ENCODE measurements at places on chromosomes 2 and 18.

GRCh38 chr2:59395119-59395518, 1154.0 kb upstream of the FANCL start:
- DNase-seq = no peak

DNA sequence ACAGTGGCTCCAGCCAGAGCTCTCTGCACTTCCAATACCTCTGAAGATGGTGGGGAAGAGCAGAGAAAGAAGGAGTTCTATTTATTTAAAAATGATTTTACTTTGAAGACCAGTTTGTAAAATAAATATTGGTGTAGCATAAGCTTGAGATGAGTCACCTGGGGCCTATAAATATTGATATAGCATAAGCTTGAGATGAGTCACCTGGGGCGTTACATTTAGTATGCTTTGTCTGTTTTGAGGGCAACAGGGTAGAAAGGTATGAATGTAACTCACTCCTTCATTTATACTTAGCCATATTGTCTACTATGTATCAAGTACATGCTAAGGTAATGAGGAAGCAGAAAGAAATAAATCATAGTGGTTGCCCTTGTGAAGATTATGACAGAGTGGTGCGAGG, 7.7 kb upstream of the SULT1C4 start:
- DNase-seq = no peak

DNA sequence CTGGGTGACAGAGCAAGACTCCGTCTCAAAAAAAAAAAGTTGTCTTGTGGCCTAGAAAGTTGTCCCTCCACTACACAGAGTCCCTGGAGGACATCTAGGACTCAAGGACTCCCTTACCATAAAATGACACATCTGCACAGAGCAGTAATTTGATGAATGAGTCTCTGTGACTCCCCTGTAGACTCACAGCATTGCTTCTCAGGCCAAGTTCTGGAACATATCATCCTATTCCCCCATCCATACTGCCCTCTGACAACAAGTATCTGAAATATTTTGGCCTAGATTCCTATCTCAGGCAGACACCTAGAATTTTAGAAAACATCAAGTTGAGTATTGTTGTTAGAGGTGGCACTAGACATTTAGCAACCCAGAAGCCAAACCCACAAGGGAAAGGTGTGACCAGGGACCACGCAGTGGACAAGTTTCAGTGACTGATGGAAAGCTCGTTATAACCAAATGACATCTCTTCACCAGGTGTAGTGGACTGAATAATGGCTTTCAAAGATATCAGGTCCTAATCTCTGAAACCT, 97.9 kb upstream of the ATP8B1 start:
- no peak for DNase-seq

DNA sequence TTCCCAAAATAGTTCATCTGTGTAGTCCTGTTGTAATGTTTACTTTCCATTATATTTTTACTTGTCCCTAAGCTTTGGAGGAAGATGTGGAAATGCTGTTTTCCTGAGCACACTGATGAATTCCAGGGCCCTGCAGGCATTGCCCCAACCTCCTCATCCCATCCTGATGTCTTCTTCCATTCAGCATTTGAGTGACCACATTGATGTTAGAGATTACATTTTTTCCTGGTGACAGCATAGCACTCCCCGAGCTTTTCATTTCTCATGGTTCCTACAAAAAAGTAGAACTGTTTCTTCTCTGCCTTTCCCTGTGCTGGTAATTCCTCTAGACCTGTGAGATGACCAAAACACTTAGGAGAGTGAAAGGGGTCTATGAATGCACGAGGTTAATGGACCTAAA, 4.8 kb downstream of the IL36A start:
- DNase-seq = no peak

DNA sequence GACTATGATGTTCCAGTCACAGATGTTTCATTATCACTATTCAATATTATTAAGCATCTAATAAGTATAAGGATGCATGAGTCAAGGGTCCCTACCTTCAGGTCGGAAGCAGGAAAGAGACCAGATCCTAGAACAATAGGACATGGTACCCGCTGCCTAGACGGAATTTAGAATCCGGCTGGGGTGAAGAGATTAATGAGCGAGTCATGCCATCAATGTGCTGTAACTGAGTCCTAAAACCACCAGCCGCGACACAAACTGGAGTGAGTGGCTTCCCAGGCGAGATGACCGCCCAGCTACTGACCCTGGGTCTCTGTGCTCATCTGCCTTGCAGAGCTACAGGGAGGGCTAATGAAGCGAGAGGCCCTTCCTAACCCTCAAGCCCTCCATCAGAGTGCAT, 73.6 kb downstream of the DNMT3A start:
- no peak for DNase-seq

- DNase-seq = no peak
Observed at GRCh38 chr2:200138391-200139124, 167.9 kb upstream of the SPATS2L start.

GRCh38 chr18:21331065-21331464, 89.0 kb downstream of the GREB1L start:
- no peak for DNase-seq

- no peak for DNase-seq
Observed at GRCh38 chr2:134737671-134738070, 18.9 kb upstream of the TMEM163 start.

GRCh38 chr2:78439122-78439521, 586.4 kb upstream of the REG3G start:
- no peak for DNase-seq

DNA sequence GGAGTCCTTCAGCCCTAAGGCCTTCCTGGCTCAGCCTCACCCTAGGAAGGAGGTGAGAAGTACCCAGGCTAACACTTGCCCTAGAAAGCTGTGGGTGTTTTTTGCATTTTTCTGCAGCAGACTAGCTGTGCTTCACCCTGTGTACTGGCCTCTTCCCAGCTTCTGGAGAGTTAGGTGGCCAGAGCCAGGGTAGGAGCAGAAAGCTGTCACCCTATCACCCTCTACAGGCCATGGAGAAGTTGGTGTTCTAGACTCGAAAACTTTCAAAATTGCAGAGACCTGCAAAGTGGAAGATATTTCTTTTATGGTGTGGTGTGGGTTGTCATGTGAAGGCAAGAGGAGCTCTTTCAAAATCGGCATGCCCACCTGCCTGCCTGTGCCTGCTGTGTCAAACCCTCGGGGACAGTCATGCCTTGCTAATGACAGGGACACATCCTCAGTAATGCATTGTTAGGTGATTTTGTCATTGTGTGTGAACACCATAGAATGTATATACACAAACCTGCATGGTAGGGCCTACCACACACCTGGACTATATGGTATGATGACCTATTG, 29.8 kb downstream of the EHD3 start:
- no peak for DNase-seq

DNA sequence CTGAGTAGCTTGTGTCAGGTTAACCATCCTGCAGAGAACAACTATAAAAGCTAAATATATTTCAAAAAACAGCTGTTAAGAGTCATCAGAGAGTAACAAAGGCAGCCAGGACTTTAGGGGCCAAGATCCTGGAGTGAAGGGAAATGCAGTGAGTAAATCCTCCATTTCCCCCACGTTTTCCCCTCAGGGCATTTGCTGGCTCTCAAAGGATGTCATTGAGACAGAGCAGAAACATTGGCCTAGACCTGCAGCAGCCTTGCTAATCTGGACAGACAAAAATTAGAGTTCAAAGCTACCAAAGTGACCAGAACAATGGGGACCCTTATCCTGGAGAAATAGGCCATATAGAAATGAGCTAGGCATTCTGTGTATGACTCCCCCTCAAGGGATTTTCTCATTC, 21.1 kb upstream of the KLHL29 start:
- DNase-seq = no peak

GRCh38 chr2:10658041-10658913, 31.5 kb downstream of the NOL10 start:
- no peak for DNase-seq

DNA sequence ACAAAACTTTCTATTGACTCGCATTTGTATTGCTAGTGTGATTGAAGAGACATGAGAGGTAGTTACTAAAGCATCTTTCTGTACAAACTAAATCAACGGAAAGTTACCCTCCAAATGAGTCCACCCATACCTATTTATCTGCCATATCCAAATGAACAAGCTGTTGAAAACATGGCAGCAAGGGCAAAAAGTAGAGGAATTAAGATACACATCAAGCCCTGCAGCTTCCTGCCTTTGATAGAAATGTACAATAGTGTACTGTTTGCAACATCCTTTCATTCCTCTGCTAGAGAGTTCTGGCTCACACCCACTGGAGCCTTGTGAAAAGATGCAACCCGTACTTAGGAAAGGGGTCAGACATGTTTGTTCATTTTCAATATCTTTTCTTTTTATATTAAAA, 122.5 kb downstream of the ERBB4 start:
- DNase-seq = no peak

GRCh38 chr2:193693758-193694157, 1499.0 kb upstream of the TMEFF2 start:
- no peak for DNase-seq

DNA sequence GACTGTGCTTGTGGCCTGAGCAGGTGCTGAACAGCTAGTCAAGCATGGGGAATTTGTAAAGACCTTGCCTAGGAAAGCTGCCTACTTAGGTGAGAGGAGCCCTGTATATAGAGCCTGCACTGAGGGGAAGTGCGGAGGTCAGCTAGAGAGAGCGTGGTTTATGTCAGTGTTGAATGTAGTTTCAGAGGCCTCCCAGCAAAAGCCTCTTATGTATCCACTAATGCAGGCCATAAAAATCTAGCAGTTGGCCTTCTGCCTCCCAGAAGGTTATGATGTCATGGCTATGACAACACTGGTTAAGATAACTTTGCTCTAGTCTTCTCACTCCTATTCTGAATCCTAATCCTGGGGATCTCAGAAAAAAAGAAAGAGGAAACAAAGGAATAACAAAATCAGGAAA, 88.9 kb downstream of the ASXL3 start:
- DNase-seq = no peak

DNA sequence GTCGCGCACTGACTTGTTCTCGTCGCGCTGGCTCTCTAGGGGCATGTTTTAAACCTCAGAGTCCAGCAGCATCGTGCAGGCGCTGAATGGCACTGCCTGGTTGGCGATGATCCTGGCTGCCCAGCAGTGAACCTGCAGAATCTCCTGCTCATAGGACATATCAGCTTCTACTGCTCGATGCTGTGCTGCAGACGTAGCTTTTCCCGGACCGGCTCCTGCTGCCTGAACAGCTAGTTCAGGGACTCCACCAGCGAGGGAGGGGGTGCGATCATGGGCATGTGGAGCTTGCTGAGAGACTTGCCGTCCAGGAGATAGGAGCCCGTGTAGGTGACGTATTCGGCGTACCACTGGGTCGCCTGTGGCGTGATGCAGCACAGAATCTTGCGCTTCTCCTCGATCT, 890.0 kb upstream of the LRRTM1 start:
- DNase-seq = no peak

DNA sequence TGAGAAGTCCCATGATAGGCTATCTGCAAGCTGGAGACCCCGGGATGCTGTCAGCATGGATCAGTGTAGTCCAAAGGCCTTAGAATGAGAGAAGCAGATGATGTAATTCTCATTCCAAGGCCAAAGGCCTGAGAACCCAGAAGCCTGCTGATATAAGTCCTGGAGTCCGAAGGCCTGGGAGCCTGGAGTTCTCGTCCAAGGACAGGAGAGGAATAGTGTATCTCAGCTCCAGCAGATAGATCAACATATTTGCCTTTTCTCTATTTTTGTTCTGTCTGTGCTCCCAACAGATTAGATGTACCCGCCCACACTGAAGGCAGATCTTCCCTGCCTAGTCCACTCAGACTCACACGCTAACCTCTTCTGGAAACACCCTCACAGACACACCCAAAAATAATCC, 454.9 kb upstream of the CHAC2 start:
- no peak for DNase-seq

DNA sequence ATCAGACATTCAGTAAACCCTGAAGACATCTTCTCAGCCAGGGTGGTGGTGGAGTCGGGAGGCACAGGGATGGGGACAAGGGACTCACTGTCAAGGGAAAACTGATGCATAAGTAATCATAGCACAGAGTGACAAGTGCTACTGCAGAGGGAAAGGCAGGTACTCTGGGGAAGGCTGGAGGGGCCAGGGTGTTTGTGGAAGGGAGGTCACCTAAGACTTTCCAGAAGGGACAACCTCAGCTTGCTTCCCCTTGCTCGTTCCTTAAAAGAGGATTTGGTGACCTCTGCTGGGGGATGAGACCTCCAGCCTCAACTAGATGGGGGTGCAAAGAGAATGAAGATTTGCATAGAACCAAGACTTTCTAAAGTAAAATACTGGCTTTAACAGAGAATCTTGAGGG, 99.5 kb downstream of the SLC4A3 start:
- no peak for DNase-seq

GRCh38 chr2:165115258-165115657, 88.6 kb downstream of the SCN3A start:
- no peak for DNase-seq

- DNase-seq = no peak
Observed at GRCh38 chr2:84879584-84880394, 1.1 kb downstream of the TRABD2A start.

DNA sequence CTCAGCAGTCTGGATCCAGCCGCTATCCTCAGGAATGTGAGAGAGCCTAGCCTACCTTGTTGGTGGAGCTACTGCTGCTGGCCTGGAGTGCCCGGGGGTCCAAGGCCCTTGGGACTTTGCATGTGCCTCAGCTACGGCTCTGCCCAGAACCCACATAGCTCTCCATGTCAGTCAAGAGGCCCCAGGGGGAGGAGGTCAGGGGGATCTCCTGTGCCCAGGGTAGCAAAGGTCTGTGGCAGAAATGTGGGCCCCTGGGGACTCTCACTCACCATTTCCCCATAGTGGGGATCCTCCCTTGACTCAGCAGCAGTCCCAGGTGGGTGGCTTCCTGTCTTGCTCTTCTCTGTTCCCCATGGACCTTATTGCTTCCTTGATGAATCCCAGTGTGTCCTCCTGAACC, 342.7 kb upstream of the CHAC2 start:
- DNase-seq = no peak

DNA sequence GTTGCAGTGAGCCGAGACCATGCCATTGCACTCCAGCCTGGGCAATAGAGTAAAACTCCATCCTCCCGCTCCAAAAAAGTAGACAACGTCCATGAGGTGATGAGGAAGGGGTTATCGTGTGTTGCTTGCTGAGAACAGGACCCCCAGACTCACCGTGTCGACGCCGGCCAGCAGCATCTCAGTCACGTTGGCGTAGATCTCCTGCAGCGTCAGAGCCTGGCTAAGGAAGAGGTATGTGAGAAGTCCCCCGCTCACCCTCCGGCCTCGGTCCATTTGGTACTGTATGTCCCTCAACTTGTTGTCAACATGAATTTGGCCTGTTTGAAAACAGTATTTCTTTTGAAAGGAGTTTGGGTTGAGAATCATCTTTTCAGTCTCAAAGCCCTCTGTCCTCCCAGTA, 20.9 kb downstream of the CYP27C1 start:
- no peak for DNase-seq

GRCh38 chr2:10345813-10346212, 43.1 kb downstream of the HPCAL1 start:
- DNase-seq = no peak

- DNase-seq = no peak
Observed at GRCh38 chr2:188326290-188326668, 34.6 kb downstream of the GULP1 start.

- no peak for DNase-seq
Observed at GRCh38 chr2:47404356-47404755, 1.4 kb downstream of the MSH2 start.

GRCh38 chr2:213229814-213230213, 54.5 kb upstream of the SPAG16 start:
- no peak for DNase-seq
